Tongue (tissue), 3 donors: ENCODE measurements at places on chromosomes 6 and 20.
A peak's percentile ranks its signal among the peaks of the same experiment; 100 is the strongest.

DNA sequence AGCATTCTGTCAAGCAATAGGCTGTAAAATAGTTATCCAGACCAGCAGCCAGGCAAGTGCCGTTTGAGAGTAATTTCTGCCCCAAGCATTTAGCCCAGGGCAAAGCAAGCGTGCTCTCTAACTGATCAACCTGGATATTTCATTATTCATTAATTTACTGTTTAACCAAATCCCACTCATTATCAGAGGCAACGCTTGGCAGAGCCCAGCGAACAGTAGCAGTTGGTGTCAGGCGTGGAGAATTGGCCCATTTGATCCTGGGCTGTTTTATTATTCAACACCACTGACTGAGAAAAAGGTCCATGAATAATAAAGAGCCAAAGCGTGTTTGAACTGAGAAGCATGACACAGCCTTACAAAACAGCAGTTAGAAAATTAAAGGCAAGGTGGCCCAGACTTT lies 35.3 kb downstream of the TFAP2B start:
- no peak for DNase-seq

GRCh38 chr6:19337101-19337500 lies 500.1 kb upstream of the ID4 start:
- no peak for DNase-seq

- no peak for DNase-seq
Observed at GRCh38 chr20:6501061-6501460, 266.4 kb upstream of the BMP2 start.

DNA sequence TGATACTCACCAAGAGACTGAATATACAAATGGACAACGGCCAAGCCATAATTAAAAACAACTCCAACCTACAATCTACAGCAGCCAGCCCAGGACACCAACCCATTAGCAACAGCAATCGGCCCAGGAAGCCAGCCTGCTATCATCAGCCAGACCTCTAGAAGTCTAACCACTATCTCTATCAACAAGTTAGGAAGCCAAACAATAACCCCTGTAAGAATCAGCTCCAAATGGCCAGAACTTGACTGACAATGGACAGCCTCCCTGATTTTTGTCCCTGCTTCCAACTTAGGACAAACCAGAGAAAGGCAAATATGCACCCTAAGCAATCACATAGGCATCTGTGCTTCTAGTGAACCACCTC lies 511.8 kb upstream of the JARID2 start:
- DNase-seq = no peak

GRCh38 chr6:43644940-43645612 lies at the start of gene RSPH9:
RSPH9 (plus strand) TSS chr6:43645036; CDS start chr6:43645099, 63 bp downstream.
- DNase-seq = peak; percentile 82
